ENCODE measurements at places on chromosomes 16 and 17.

DNA sequence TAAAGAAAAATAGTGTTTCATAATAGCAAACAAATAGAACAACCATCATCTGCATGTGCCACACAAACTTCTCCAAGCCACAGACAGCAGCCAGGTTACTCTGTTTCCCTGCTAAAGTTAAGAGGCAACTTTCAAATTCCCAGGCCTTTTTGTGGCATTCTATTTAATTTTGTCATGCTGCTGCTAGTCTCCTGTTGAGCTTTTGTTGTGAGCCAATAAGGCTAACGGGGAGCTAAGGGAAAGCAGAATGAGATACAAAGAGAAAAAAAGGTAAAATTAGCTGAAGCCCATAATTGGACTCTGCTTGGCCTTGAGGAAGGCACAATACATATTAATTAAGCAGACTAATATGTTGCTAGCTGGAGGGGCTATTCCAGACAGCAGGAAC is 74.7 kb upstream of the GNAO1 start:
- no peak for DNase-seq

DNA sequence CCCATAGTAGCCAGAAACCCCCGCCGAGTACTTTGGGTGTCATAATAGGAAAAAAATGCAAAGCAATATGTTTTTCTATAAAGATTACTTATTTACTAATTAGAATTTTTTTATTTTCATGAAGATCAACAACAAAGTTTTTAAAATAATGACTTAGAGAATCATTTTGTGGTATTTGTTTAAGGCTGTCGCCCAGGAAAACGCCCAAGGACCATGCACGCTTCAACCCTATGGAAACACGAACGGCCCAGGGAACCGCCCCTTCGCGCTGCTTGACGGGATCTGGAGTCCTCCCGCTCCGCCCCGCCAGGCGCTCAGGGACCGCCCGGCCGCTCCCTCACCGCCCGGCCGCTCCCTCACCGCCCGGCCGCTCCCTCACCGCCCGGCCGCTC is 408 bp upstream of the KPNA2 start:
- DNase-seq, result no peak

DNA sequence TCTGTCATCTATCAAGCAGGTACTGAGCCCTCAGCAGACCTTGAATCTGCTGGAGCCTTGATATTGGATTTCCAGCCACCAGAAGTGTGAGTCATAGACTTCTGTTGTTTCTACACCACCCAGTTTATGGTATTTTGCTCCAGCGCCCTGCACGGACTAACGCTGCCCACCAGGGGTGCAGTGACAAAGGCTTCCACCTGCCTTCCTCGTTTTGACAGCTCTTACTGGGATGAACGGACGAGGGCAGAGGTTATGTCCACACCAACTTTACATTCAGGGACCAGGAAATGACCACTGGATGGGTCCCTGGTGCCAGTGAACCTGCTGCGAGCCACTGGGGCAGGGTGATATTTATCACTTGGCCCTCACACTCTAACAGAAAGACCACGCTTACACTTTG is 66.6 kb upstream of the CBX4 start:
- no peak for DNase-seq

- DNase-seq, result no peak
Measured at GRCh38 chr17:9859781-9860180, 34.1 kb downstream of the GLP2R start.

- no peak for DNase-seq
Measured at GRCh38 chr16:67530013-67530939, 1.6 kb downstream of the RIPOR1 start.

DNA sequence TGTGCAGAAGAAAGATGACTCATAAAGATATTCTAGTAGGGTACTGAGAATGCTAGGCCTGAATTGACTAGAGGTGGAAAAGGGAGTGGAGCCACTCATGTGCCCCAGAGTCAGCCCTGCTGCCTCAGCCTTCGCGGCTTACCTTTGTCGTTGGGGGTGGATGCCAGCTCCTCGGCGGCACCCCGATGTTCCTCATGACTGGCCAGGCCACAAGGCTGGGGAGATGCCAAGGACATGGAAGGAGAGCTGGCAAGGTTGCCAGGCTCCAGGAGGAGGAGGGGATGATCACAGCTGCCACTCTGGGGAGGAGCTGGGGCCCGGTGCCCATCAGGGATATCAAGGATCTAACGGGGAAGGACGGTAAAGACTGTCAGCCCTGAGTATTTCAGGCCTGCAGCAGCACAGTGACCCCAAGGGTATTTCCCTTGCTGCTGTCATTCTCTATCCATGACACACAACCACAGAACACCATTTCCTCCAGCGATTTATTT is 9.7 kb upstream of the SLC35B1 start:
- no peak for DNase-seq

DNA sequence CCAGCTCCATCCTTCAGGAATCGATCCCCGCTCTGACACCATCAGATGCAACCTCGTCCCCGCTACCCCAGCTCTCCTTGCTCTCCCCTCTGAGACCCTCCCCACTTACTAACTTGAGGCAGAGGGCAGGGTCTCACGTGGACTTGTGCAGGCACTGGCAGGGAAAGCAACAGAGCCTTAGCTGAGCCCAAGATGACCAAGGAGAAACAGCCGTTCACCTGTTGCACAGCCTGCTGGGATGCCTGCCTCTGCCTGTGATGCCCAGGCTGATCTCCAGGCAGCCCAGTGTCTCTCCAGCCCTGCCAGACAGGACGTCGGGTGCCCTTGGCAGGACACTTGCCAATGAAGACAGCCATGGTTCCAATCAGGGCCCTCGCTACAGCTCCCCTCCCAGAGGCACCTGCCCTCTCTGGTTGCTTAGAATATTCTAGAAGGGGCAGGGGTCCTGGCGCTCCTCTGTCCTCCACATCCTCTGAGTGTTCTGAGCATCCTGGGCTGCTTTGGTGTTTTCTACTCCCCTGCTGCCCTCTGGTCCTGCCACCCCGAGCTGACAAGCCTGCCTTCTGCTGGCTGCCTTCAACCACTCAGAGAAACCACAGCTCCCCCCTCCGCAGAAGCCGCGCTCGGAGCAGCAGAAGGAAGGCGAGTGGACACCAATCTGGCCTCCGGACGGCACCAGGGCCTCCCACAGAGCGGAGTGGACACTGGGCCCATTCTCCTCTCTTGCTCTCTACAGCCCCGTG is 6.7 kb downstream of the CEP295NL start:
- no peak for DNase-seq

- peak; percentile 30 for DNase-seq
Measured at GRCh38 chr16:29719063-29719462, 26.7 kb downstream of the C16orf54 start.

GRCh38 chr17:45384047-45384788 is 48.5 kb downstream of the ARHGAP27 start:
- DNase-seq, result no peak

DNA sequence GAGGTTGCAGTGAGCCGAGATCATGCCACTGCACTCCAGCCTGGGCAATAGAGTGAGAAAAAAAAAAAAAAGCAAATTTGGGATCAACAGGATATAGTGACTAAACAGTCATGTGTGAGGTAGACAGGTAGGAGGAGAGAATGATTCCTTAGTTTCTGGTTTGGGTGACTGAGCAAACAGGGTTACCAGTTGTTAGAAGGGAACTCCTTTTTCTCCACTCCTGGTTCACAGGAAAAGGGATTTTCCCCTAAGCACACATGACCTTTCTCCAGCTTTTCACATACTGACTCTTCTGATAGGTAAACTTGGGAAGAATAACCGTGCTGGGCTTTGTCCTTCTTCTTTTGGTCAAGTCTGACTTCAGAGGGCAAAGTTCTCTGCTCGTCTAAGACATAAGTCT is 17.3 kb upstream of the WSCD1 start:
- no peak for DNase-seq

- DNase-seq, result peak; percentile 62
Measured at GRCh38 chr17:64418506-64419339, 28.1 kb upstream of the PECAM1 start.

DNA sequence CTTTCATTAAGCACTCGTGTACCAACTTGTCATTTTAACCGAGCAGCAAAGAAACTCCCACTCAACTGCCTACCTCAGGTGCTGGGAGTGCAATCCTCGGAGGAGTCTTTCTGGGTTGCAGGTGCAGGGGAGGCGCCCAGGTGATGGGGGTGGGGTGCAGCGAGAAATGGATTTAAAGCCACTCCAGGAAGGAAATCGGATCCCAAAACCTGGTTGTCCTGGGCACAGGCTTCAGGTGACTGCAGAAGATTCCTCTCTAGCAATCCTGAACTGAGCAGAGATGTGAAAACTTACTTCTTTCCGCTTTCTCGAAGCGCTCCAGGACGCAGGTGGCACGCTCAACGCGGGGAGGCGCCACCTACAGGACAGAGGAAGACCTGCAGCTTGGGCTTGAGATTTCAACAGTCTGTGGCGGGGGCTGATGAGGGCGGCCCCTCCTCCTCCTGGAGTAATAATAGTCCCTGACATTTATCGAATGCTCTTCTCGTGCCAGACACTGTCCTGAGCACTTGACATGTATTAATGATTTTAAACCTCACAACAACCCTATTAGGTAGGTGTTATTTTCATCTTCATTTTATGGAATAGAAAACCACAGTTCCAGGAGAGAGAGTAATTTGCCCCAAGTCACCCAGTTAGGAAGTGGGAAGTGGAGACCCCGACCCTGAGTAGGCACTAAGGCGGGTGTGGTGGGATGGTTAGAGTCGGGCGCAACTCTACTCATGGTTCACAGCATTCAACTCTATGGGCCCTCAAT is 27.2 kb upstream of the SKAP1 start:
- DNase-seq, result peak; percentile 62

GRCh38 chr16:87457709-87458423 is 35.0 kb downstream of the ZCCHC14 start:
- DNase-seq, result peak; percentile 86

- no peak for DNase-seq
Measured at GRCh38 chr17:60908324-60908723, 230.7 kb downstream of the BCAS3 start.

- no peak for DNase-seq
Measured at GRCh38 chr17:77877646-77878355, 80.7 kb upstream of the TNRC6C start.

Measured in epithelial cell of esophagus (primary cell).